ENCODE measurements at places on chromosomes 7 and 10. TPM values are rescaled to one million over a fixed set of nuclear protein-coding genes. Genes with fewer than 3 reads are reported as not detected.

PCLO gene
- 8.6 TPM for polyA plus RNA-seq

AOAH gene
- not detected for polyA plus RNA-seq

SYCE1 gene
- polyA plus RNA-seq: 0.53 TPM

PPA1 gene
- 228 TPM for polyA plus RNA-seq

HOXA4 gene
- not detected for polyA plus RNA-seq

APBB1IP gene
- polyA plus RNA-seq: 0.07 TPM

TAS2R41 gene
- polyA plus RNA-seq: not detected

NME8 gene
- polyA plus RNA-seq: 1.3 TPM

RPEL1 gene
- 0.21 TPM for polyA plus RNA-seq

VTI1A gene
- polyA plus RNA-seq: 26.8 TPM

HECW1 gene
- 11.0 TPM for polyA plus RNA-seq

MMP21 gene
- polyA plus RNA-seq: 0.10 TPM

FAM200A gene
- 4.9 TPM for polyA plus RNA-seq

MAT1A gene
- polyA plus RNA-seq: 0.97 TPM

ARPC1B gene
- 101 TPM for polyA plus RNA-seq

SORCS1 gene
- polyA plus RNA-seq: 2.9 TPM
